ENCODE measurements at places on chromosomes 3 and 15. TPM values are rescaled to one million over a fixed set of nuclear protein-coding genes. Genes with fewer than 3 reads are reported as not detected.

- DNase-seq: no peak
Observed at GRCh38 chr15:40061212-40061901, 22.4 kb upstream of the SRP14 start.

DNA sequence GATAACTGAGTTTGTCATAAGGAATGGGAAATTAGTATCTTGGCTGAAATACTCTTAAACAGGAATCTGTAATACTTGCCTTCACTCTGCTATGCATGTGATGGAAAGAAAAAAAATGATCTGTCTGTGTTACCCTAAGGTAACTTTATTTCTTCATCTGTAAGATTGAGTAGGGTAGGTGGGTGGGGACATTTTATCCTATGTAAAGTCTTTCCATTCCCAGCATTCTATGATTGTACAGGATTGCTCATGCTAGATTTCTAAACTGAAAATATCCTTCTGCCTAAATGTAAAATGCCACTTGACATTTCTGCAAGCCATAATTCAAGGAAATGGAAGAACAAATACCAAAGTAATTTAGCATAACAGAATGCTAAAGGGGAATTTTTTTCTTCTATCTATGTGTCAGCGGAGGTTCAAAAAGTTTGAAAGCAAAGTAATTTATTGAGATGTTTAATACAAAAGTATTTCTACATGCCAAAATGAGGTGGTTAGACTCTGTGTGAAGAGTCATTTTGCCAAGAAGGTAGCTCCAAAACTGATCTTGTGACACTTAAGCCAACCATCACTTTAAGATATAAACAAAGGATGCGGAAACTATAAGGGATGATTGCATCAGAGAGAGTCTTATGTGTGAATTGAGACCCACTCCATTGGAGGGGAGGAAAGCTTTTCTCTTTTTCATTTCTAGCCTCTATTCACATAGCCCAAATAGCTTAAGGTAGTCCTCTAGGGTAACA, 46.6 kb upstream of the SERPINI2 start:
- no peak for DNase-seq

- DNase-seq: no peak
Observed at GRCh38 chr3:9704347-9705322, 1.0 kb downstream of the CPNE9 start.

GRCh38 chr15:56749982-56750381, 16.7 kb upstream of the ZNF280D start:
- DNase-seq: no peak

SLCO2A1 gene
- 0.69 TPM for total RNA-seq

LINGO1 gene
- not detected for total RNA-seq

Data from renal cortical epithelial cell (primary cell).